Activated CD4-positive, CD25-positive, alpha-beta regulatory T cell (primary cell): ENCODE measurements at places on chromosomes 2 and 18.

DNA sequence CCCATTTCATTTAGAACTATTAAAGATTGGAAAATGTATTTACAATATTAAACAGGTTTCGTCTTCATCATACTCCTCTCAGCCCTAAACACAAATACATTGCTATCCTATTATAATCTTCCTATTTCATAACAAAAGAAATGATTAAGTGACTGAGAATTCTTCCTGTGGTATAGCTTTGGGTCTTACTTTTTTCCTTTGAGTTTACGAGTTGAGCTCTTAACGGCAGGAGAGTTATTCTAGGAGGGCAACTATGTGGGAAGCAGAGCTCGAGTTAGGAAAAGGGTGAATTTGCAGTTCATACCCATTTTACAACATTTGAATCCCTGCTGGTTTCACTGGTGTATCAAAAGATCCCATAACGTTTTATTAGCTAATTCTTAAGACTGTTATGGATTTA, 105.0 kb downstream of the FIGN start:
- no peak for DNase-seq

DNA sequence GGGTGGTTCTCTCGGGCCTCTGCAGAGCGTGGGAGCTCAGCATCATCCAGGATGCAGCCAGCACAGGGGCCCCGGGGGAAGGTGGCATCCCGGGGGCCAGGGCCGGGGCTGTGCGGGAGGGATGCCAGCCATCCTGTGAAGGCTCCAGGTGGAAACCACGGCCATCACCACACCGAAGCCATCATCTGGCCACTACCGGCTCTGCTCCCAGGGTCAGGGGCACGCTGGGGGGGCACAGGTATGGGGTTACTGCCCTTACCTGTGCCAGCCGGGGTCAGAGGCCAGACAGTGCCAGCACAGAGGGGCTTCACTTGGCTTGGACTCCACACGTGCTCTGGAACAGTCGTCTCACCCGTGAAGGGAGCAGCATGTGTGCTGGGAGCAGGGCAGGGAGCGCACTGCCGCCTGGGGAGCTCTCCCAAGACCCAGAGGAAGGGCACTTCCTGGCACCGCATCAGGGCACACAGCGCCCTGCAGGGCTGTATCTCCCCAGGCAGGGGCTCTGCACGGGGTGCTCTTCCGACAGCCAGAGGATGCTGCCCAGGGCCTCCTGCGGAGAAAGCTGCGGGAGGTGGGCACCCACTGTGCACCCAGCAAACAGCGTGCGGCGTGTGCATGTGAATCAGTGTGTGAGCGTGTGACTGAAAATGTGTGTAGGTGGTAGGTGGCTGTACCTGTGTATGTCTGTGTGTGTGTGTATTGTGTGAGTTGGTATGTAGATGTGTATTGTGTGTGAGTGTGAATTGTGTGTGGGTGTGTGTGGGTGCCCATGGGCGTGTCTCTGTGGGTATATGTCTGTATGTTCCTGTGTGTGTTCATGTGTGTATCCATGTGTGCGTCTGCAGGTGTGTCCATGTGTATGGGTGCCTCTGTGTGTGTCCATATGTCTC, 75.0 kb downstream of the PTGR3 start:
- no peak for DNase-seq

DNA sequence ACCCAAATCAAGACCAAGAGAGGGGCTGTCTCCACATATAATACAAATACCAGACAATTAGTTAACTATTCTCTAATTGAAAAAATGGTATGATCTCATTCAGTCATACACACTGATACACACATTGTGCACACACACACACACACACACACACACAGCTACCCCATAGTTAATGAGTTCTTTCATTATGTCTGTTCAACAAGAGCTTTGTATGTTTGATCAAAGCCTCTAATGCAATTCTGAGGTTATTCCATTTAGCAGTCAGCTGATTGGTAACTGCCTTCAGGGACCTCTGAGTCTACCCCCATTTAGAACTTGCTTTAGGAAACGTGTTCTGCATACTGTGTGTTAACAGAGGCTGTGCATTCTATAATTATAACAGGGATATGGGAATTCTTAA, 741.4 kb upstream of the LRRTM4 start:
- DNase-seq: no peak

- DNase-seq: no peak
Observed at GRCh38 chr2:135258193-135258592, 206.1 kb downstream of the RAB3GAP1 start.

DNA sequence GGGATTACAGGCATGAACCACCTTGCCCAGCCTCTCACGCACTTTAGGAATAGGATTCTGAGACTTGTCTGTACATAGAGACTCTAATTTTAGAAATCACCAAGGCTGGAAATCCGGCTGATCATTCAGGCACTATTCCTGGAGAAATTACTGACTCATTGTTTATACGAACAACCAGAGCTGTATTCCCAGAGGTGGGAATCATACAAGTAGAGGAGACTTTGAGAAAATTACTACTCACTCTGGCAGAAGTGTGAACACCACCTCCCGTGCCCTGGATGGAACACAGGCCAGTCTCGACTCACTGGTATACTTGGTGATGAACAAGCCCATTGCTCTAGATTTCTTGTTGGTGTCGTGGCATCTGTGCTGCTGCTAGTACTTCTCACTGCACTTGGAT, 5.8 kb upstream of the ADNP2 start:
- no peak for DNase-seq

GRCh38 chr2:173157676-173158293, 82.1 kb downstream of the MAP3K20 start:
- DNase-seq: no peak

DNA sequence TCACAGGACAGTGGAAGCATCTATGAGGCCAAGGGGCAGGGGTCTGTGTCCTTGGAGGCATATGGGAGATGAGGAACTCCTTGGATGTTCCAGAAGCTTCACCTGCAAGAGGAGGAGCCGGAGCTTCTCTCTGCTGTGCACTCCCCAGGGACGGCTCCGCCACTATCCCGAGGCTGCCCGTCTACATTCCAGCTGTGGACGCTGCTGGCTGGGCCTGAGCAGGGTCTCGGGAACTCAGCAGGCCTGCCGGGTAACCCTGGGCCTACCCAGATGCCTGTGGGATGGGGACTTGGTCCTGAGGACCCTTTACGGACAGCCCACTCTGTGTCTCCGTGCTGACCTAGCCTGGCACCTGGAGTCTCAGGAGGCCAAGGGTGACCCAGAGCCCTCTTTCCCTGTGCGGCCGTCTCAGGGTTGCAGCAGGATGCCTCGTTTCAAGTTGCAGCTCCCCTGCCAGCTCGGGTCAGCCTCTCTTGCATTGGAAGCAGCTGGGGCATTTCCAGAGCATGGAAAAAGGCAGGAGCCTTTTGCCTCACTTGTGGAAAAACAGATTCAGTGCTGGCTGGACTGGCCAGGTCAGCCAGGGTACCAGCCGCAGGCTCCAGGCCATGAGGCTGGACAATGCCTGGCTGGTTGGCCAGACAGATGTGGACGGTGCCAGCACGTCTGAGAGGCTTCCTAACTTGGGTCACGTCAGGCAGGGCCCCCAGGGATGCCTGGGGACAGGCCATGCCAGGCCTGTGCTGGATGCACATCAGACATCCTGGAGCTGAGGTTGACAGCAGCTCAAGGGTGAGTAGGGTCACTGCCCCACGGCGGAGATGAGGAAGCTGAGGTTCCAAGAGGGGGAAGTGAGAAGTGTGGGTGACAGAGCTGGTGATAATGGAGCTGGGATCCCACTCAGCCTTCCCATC, 41.5 kb downstream of the SCTR start:
- DNase-seq: no peak

DNA sequence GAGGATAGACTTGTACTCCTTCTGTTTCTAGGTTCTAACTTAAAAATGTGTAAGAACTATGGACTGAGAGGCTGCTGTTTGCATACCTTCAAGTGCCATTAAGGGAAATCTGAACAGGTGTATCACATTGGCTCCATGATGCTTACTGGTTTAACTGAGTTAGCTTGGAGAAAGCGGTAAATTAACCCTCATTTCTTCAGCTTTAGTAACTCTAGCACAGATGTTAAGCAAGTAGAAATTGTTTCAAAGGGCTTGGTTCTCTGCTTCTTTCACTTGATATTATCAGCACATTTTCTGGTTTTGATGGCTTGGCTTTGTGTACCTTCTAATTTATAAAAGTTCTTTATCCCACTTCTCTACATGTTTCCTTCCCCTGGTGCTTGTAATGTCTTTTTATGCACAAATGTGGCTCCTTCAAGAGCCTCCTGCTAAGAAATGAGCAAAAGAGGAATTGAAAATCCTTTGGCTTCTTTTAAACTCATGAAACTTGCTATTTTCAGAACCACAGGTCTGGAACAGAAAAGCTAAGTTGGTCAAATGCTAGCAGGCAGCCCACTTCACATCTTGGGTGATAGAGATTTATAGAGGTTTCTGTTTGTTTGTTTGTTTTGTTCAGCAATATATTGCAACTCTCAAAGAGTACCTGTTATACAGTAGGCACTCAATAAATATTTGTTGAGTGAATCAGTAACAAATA, 249.9 kb upstream of the THUMPD2 start:
- no peak for DNase-seq

GRCh38 chr18:65934874-65935273, 184.1 kb downstream of the CDH7 start:
- no peak for DNase-seq

- DNase-seq: no peak
Observed at GRCh38 chr2:138207074-138207930, 243.0 kb downstream of the HNMT start.

GRCh38 chr2:30701782-30702181, 105.5 kb downstream of the CAPN13 start:
- DNase-seq: no peak

DNA sequence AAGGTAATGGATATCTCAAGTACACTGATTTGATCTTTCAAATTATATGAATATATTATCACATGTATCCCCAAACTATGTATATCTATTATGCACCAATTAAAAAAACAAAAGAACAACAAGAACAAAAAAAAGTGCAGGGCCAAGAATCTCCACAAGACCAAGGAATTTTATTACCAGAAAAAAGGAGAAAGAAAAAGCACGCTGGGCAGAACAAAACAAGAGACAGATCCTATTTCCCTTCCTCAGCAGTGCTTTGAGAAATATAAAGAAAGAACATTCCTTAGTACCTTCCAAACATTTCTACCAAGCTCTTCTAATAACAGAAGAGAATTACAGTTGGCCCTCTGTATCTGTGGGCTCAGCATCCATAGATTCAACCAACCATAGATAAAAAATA, 144.7 kb upstream of the CREB1 start:
- DNase-seq: no peak

DNA sequence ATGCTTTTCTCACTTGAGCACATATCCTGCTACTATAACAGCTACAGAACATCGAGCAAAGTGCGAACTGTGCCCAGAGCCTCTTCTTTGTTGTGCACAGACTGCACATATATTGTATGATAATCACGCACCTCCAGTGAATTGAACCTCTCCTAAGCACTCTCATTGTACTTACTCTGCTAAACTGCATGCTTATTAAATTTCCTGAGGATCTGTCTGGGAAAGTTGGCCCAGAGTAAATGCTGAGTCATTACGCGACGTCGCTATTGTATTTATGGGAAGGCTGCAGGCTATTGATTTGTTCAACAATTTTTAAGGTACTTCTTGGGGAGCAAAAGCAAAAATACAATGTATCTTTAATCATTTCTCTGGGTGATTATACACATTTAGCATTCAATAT, 399.6 kb upstream of the DSEL start:
- no peak for DNase-seq

DNA sequence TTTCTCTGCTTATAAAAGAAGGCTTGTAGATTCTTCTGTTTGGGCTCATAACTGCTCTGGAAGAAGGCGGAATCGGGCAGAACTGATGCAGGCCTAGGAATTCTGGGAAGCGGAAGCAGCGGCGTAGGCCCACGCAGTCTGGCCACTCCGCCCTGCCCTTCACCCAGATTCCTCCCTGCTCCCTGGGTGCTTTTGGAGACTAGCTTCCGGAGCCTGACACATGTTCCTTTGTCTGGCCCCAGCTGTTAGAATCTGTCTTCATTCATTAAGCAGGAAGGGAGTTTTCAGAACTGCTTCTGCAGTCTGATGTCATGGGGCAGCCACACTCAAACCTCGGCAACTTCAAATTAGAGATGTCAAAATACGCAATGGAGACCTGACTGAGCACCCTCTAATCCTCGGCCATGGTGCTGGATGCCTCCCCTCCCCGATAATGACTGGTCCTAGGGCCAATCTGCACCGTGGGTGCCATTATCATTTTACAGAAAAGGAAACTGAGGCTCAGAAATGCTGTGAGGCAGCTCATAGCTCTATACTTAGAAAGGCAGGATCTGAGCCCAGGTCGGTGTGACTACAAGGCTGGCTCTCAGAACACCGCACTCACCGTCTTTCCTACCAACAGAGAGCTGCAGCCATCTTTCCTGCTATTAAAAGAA, 275.7 kb downstream of the MYCN start:
- no peak for DNase-seq

DNA sequence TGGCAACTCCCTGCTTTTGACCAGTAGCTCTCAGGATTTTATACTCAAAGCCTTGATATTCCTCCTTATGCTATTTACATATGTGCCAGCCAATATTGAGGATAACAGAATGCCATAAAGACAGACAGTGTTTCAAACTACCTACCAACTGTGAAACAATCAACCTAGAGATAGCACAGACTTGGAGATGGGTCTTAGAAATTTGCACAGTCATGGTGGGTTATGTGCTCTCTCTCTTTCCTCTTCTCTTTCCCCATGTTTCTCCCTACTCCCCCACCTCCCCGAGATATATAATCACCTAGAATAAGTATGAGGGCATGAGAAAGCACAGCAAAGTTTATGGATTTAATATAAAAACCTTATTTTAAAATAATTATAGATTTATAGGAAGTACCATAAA, 24.2 kb upstream of the SUCLG1 start:
- DNase-seq: no peak

DNA sequence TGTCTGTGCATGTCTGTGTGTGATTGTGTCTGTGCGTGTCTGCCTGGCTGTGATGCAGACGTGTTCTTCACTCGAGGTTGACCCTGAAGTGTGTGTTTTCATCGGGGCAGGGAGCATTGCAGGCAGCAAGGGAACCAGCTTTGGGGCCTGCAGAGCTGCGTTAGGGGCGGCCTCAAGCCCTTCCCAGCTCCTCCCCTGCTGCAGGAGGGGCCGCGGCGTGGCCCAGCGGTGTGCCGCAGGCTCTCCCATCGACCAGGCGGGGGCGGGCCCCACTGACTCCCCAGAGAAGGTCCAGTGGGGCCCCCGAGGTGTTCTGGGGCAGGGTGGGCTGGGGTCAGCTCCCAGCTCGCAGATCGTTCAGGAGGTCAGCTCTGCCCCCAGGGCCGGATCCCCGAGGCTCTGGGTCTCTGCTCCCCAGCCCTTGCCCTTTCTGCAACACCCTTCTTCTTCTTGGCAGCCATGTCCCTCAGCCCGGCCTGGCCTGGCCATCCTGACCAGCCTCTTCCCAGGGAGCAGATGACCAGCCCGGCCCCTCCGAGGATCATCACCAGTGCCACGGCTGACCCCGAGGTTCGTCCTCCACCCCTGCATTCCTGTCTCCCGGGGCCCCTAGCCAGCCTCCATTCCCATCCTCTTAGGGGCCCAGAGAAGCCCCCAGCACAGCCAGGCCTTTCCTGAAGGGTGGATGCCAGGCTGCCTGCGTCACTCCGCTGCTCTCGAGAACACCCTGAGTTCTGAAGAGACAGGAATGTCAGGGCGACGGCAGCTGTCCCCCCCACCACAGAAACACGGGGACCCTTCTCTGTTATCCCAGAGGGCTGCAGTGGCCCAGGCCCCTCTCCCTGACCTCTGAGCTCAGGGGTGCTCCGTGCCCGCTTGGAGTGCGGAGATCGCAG, 11.1 kb upstream of the KLHL30 start:
- no peak for DNase-seq

- DNase-seq: no peak
Observed at GRCh38 chr2:85353876-85354285, 447 bp downstream of the RETSAT start.
